ENCODE measurements at places on chromosomes 1 and 21.

GRCh38 chr1:248852481-248853405 is 6.1 kb downstream of the ZNF692 start:
- DNase-seq, result no peak

DNA sequence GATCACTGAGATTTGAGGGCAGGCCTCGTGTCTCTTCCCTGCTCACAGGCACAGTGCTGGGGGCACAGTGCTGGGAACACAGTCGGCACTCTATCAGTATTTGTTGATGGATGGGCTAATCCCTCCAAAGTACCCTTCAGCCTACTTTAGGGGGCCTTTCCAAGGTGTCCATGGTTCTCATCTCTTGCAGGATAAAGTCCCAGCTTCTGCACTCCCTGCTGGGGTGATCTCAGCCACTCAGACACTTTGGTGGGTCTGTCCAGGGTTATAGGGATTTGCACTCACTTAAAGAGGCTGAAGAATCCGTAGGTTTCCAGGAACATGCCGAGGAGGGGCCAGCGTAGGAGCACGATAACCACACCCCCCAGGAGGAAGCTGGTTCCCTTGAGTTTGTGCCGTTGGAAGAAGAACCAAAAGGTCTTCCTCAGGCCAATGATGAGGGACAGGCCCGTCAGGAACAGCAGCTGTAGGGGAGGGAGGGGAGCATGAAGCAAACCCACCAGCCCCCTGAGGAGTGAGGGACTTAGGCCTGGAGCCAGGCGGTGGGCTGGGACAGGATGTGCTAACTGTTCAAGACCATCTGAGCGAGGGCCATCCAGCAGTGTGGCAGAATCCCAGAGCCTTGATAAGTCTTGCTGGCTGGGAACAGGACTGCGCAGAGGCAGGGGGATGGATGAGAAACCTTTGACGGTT is 5.2 kb upstream of the KISS1 start:
- DNase-seq, result no peak

DNA sequence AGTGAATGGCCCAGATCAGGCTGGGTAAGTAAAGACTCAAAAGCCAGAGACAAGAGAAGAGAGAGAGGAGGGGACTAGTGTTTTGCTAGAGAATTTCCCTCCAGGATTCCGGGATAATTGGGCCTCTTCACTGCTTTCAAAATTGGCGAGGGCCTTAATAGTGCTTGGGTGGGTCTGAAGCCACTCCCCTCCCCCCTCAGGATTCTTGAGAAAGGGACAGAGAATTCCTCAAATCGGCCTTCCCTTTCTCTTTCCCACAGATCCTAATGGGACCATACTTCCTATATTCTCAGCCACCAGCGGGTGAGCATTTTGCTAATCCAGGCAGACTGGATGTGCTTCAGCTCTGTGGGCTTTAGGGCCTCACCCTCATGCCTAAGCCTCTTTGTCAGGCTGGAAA is 11.9 kb downstream of the SFN start:
- no peak for DNase-seq

- no peak for DNase-seq
Observed at GRCh38 chr1:198472119-198472518, 68.4 kb downstream of the ATP6V1G3 start.

DNA sequence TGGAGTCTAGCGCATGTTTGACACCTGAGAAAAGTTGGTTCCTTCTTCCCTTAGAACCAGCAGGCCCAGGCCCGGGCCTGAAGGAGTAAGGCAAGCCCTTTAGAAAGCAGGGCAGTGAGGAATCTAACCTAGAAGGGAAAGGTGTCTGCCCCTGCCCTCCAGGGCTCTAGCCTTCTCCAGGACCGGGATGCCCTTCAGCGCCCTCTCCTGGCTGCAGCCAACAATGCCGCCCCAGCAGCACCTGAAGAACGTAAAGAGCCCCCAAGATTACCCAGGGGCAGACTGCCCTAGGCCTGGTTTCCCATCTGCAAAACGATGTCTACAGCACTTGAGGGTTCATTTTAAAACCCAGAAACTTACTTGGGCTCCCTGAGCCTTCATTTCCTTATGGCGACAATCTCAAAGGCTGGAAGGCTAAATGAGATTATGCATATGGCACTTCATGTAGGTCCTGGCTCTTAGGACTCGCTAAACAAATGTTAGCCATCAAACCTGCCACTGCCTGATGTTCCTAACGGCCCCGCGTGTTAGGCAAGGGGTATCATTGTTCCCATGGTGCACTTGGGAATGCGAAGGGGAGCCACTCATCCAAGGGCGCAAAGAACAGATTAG is 106.7 kb upstream of the KLHDC7A start:
- DNase-seq, result no peak

DNA sequence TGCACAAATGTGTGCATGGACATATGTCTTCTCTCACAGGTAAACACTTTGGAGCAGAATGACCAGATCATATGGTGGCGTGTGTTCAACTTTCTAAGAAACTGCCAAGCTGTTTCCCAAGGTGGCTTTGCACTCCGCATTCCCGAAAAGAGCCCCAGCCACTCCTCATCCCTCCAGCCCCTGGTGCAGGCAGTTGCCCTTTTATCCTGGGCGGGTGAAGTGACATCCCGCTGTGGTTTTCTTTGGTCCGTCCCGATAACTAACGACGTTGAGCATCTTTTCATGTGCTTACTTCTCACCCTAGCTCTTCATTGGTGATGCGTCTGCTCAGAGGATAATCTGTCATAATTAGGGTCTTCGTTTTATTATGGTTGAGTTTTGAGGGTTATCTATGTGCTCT is 612.5 kb downstream of the MATN1 start:
- no peak for DNase-seq
